ENCODE measurements at places on chromosomes 5 and 9.

GRCh38 chr5:135327429-135328127 is 71.5 kb downstream of the MACROH2A1 start:
- no peak for DNase-seq

- DNase-seq, result no peak
Observed at GRCh38 chr5:73234204-73234555, 61.2 kb downstream of the TMEM174 start.

- DNase-seq, result no peak
Observed at GRCh38 chr5:107282061-107282460, 388.7 kb downstream of the EFNA5 start.

DNA sequence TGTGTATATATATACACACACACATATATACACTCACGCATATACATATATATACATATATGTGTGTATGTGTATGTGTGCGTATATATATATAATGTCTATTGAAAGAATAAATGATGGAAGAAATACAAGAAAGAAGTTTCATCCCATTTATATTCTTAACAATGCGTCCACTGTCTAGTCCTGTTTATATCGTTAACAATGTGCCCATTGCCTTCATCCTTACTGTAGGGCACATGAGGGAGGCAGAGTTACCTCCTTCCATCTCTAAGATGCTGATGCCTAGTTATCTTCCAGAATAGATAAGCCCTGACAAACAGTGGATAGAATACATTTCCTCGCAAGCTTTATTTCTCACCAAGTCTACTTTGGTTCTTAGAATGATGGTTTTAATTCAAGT is 389.8 kb upstream of the SEMA6A start:
- DNase-seq, result no peak

DNA sequence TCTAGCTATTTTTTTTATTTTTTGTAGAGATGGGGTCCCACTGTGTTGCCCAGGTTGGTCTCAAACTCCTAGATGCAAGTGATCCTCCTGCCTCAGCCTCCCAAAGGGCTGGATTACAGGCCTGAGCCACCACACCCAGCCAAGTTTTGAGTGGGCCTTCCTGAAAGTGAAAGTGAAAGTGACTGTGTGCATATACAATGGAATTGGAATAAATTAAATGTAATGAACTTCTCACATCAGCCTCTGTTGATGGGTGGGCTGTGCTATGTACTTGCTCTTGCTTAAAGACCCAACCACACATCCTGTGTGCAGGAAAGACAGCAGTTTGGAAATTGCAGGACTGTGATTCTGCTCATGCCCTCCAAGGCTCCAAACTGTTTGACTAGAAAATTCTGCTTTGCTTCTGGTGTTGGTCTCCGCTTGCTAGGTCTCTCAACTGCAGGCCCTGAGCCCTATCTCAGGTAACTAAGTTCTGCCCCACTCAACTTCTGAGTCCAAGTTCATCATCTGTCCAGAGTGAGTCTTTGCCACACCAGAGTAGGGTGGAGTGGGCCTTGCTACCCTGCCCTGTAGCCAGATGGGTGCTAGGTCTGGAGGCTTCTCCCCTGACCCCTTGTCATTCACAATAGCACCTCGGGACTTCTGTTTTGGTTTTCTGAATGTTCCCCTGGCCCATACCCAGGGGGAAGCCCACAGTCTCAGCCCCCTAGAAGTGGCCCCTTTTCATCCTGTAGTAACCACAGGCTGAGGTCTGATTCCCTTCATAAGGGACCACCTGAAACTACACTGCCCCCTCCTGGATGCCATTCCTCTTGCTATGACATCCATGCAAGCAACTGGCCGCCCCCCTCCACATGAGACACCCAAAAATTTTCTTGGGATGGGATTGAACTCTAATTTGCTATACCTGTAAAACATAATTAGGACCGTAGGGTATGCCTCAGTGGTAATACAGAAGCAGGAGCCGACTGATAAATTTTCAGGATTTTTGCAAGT is 36.5 kb upstream of the RAD23B start:
- DNase-seq, result no peak

DNA sequence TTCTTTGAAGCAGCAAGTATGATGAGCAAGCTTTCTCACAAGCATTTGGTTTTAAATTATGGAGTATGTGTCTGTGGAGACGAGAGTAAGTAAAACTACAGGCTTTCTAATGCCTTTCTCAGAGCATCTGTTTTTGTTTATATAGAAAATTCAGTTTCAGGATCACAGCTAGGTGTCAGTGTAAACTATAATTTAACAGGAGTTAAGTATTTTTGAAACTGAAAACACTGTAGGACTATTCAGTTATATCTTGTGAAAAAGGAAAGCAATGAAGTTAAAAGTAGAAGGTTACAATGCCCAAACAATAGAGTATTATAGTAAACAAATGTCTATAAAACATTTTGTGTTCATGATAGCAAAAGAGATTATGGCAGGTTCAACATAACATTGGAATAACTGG is 88.6 kb downstream of the JAK2 start:
- DNase-seq, result no peak

- DNase-seq, result no peak
Observed at GRCh38 chr5:93274291-93274690, 306.7 kb downstream of the NR2F1-AS1 start.

- no peak for DNase-seq
Observed at GRCh38 chr5:164214698-164215097, 709.3 kb downstream of the MAT2B start.

GRCh38 chr9:100229561-100229960 is 123.2 kb downstream of the TEX10 start:
- DNase-seq, result no peak

DNA sequence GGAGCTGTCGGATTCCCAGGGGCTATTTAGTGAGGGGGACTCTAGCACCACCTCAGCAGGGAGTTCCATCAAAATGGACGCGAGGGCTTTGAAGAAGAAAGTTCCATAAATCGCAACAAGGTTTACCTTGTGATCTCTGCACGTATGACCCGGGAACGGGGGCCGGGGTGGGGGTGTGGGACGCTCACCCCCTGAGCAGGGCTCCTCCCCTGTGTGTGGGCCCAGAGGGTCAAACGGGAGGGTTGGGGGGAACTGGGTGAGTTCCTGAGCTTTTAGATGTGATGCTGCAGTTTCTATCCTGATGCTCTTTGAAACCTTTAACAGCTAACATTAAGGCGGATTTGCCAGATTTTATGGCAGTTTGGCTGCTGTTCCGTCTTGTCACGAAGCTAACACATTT is 18.9 kb upstream of the LRRC14B start:
- DNase-seq, result no peak

DNA sequence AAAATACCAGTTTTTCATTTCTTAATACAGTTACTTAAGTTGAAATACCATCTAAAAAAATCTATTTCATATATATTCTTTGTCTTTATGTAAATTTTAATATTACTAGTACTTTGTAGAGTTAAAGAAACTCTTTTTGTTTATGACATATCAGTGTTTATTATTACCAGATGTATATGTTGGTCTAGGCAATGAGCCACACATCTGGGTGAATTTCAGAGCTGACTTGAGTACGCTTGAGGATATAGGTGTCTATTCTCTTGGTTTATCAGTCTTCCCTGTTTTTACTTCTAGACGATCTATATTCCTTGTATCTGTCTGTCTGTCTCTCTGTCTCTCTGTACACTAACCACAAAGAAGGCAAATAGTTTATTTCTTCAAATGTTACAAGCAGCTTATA is 2.9 kb downstream of the SMAD5 start:
- DNase-seq, result no peak

DNA sequence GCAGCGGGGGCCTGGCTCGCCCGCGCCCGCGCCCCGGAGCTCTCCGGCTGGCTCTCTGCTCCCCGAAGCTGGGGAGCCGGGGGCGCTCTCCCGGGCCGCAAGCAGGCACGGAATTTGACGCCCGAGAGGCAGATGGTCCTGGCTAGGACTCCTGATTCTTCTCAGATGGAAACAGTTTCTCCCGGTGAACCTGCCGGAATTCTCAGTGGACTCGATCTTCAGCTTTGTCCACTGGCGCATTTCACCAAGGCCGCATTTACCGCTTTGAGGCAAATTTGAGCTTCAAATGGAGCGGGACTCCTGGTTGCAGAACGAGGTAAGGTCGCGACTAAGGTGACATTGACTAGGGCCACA is 305.7 kb upstream of the KCNN2 start:
- DNase-seq, result no peak

DNA sequence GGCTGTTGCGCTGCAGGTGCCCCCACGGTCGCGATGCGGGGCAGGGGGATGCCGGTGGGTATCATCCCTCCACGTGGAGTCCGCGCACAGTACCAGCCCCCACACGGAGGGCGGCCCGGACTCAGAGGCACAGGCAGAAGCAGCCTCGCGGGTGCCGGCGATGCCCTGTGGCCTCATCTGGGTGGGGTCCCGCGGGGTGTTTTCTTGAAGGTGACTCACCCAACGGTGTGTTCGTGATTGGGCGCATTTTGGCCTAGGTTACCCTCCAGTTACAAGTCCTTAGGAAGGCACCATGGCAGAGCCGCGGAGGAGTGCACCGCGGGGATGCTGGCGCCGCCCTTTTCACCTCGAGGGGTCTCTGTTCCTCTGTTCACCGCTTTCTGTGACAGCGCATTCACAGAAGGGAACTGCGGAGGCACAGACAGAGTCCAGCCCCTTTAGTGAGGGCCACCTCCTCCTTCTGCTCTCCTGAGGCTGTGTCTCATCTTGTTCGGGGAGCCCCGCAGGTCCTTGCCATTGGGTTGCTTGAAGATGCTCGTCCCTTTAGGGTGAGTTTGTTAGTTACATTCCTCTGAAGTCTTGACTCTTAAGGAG is 21.6 kb upstream of the EXOC3 start:
- DNase-seq, result no peak

DNA sequence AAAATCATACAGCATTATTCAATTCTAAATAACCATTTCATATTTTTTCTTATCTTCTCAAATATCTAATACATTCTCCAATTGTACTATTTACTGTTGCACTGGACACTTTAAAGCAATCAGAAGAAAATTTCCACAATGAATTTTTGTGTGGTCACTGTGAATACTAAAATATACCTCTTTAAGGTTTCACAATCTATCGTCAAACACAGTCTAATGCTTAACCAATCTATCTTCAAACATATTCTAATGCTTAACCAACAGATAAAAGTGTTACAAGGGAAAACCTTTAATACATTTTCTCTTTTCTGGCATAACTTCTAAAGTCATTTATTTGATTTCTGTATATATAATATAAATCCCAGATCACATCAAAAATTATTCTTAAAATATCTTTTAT is 2035.5 kb upstream of the CDH6 start:
- DNase-seq, result no peak

DNA sequence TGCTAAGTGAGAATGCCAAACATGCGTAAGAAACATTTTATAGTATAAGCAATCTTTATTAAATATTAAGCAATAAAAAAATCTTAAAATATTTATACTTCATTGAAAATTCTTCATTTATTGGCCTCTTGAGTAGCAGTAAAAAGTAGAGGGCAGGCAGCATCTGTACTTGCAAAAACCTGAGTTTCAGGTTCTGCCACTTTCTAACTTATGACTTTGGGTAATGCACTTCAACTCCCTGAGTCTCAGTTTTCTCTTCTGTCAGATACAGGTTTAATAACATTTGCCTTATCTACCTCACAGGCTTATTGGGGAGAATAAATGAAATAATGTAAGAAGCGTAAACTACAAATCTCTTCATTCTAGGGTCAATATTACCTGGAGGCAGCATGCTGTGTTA is 19.8 kb upstream of the MCTP1 start:
- no peak for DNase-seq

DNA sequence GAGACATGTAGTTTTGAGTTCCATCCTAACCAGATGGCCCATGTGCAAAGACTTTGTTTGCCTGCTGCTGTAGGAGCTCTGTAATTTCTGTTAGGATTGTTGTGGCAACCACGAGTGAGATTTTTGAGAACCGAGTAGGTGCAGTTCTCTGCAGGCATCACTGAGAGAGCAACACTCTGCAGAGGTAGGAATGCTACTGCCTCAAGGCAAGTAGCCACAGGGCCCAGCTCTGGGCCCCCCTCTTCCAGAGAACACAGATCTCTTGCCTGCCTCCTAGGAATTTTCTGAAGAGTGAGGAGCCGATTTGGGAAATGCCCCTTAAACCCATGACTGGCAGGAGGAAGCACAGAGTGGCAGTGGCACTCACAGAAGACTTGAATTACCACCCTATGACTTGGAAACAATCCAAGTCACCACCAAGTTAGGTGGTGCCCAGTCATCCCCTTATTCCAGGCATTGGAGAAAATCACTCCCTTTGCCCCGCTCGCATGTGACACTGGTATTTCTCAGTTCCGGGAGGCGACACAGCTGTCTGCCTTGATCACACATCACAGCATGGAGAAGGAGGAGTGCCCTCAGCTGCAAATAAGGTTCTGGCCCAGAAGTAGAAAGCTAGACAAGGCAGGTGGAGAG is 52.5 kb upstream of the SLC2A8 start:
- no peak for DNase-seq

GRCh38 chr9:125987420-125987819 is 240.2 kb downstream of the PBX3 start:
- no peak for DNase-seq

GRCh38 chr5:57432876-57433275 is 49.7 kb downstream of the ACTBL2 start:
- no peak for DNase-seq

DNA sequence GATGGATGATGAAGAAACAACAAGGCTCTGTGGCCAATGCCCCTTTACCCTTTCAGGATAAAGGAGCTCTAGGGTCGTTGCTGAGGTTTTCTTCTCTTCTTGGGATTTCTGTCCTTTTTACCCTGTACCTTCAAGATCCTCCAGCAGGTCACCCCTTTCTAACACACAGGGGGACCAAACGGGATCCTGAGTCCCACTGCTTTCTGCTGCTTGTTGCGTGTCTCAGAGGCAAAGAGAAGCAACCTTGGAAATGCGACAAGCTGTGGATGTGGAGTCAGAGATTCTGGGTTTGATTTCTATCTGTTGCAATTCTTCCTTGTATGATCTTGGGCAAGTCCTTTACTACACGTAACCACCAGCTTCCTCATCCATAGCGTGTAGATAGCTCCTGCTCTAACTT is 20.5 kb downstream of the GLRA1 start:
- no peak for DNase-seq

DNA sequence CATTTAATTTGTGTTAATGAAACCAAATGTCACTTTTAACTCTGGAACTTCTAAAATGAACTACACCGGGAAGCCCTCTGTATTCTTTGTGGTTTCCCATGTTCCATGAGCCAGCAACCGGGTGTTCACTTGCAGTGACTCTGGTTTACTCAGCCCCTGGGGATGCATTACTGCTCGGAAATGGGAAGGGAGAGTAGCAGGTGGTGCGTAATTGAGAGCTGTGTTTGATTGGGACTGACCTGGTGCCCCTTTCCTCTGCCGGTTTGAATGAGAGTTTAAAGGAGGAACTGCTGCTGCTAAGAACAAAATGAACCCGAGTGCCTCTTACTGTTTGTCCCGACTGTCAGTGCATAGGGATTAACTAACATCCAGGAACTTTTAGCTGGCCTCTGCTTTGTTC is 100.1 kb upstream of the DHFR start:
- no peak for DNase-seq

DNA sequence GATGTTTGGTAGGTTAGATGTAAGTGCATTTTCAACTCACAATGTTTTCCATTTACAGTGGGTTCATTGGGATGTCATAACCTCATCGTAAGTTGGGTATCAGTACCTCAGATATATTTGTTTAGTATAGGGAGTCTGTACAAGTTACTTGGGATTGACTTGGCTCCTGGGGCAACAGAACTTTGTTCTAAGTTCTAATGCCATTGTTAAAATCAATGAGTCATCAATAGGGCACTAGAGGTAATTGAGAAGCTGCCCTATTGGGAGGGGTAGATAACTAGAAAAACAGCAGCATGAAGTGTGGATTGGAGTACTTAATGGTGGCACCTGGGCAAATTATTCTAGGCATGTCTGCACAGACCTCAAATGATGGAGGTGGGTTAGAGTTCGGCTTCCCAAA is 272.8 kb downstream of the DOCK8 start:
- DNase-seq, result no peak

GRCh38 chr5:31415009-31415923 is 116.6 kb downstream of the DROSHA start:
- no peak for DNase-seq

Data from activated CD4-positive, CD25-positive, alpha-beta regulatory T cell (primary cell).